ENCODE measurements at places on chromosomes 4 and X.
A peak's percentile ranks its signal among the peaks of the same experiment; 100 is the strongest.

- no peaks in the 10 kb centered on the region for H3K27me3 ChIP-seq
- no peak for DNase-seq
- H3K4me1 ChIP-seq: no peaks in the 10 kb centered on the region
- no peak overlapping the region for H3K27ac ChIP-seq
Measured at GRCh38 chrX:75303795-75304194, 29.9 kb downstream of the UPRT start.

DNA sequence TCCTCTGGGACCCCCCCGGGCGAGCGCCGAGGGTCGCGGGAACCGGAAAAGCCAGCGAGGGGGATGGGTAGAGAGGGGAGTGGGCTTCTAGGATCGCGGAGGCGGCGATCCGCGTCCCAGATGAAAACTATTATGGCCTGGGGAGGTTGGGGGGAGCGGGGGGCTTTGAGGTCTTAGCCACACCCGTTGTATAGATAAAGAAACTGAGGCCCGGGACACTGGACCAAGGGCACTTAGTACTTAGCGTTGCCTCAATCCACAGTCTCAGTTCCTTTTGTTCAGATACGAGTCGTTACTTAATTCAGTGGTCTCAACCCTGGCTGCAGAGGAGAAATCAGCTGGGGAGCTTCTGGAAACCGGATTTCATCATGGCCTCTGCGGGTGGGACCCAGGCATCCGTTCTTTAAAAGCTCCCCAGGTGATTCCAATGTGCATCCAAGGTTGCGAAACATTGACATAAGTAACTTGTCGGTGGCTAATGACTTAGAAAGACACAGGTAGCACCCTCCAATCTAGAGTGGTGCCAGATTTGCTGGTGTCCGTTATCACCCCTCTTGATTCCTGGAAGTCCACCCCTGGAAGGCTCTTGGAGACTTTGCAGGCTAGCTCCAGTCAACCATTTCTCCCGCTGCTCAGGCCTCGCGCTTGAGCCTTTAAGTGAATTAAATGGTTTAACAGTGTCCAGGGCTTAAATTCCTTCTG, 90.7 kb downstream of the GEMIN8 start:
- H3K27me3 ChIP-seq: peaks cover 14% of the 10 kb centered on the region
- H3K4me1 ChIP-seq: peaks cover 9% of the 10 kb centered on the region
- no peaks in the 10 kb centered on the region for H3K36me3 ChIP-seq
- H3K4me3 ChIP-seq: no peak overlapping the region
- no peak for DNase-seq

- peaks cover 6% of the 10 kb centered on the region for H3K4me1 ChIP-seq
- H3K27ac ChIP-seq: peak overlapping the region; percentile 84
- H3K27me3 ChIP-seq: no peaks in the 10 kb centered on the region
- DNase-seq: peak; percentile 75
Measured at GRCh38 chrX:23803931-23804381, 21.0 kb downstream of the SAT1 start.

DNA sequence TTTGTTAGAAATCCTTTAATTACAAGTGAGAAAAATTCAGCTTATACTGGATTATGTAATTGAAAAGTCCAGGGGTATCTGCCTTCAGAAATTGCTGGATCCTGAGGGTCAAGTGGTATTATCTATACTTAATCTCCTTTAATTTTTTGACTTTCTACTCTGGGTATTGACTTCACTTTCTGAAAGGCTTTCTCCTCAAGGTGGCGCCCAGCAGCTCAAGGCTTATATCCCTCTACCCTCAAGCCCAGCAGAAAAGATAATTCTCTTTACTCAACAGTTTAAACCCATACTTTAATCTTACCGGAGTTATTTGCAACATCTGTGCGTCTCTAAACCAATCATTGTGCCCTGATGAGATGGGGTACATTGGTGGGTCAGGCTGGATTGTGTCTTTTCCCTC, 129.5 kb downstream of the LARP7 start:
- peak; percentile 40 for DNase-seq
- H3K36me3 ChIP-seq: no peaks in the 10 kb centered on the region
- no peak overlapping the region for H3K4me3 ChIP-seq

DNA sequence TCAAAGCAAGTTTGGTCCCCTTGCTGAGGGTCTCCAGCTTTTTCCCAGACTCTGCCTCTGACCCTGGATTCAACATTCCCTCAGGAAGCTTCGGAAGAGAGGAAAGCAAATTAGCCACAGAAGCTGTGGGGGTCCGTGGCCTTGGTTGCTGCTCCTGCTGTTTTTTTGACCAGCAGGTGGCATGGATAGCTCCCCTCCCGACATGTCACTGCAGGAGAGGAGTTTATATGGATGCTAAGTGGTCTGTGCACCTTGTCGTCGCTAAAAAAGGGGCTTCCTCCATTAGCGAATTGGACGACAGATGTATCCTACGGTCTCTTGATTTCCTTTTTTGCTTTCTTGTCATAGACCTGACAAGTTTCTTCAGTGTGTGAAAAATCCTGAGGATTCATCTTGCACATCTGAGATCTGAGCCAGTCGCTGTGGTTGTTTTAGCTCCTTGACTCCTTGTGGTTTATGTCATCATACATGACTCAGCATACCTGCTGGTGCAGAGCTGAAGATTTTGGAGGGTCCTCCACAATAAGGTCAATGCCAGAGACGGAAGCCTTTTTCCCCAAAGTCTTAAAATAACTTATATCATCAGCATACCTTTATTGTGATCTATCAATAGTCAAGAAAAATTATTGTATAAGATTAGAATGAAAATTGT, 70.2 kb downstream of the CD38 start:
- DNase-seq: no peak
- H3K4me3 ChIP-seq: no peak overlapping the region
- no peak overlapping the region for H3K27ac ChIP-seq
- H3K27me3 ChIP-seq: peaks cover 7% of the 10 kb centered on the region
- H3K4me1 ChIP-seq: peaks cover 2% of the 10 kb centered on the region

- no peaks in the 10 kb centered on the region for H3K27me3 ChIP-seq
- peaks cover 7% of the 10 kb centered on the region for H3K4me1 ChIP-seq
- no peaks in the 10 kb centered on the region for H3K36me3 ChIP-seq
- H3K4me3 ChIP-seq: no peak overlapping the region
- no peak for DNase-seq
Measured at GRCh38 chr4:169815606-169816005, 57.9 kb upstream of the HPF1 start.

DNA sequence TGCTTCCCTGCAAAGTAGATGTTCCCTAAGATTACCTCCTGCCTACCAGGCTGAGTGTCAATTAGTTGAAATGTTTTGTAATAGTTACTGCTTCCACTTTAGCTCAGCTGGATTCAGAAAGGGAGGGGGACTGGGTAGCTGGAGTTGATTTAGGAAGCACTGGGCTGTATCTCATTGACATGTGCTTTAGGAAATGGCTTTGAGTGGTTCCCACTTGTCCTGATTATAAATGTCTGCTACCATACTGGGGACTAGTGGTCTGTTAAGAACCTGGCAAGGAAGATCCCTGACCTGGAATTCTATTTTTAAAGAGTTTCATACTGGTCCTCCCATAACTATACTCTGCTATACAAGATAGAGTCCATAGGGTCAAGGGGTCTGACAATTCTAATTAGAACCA, 363.9 kb upstream of the PPP1R2C start:
- H3K27ac ChIP-seq: no peak overlapping the region
- no peak overlapping the region for H3K4me3 ChIP-seq
- H3K27me3 ChIP-seq: no peaks in the 10 kb centered on the region
- no peaks in the 10 kb centered on the region for H3K36me3 ChIP-seq

- H3K27ac ChIP-seq: no peak overlapping the region
- peaks cover 7% of the 10 kb centered on the region for H3K36me3 ChIP-seq
- H3K4me3 ChIP-seq: no peak overlapping the region
- peaks cover 2% of the 10 kb centered on the region for H3K4me1 ChIP-seq
Measured at GRCh38 chr4:24810871-24811631, 15.7 kb downstream of the SOD3 start.

- no peak overlapping the region for H3K27ac ChIP-seq
- no peaks in the 10 kb centered on the region for H3K36me3 ChIP-seq
- DNase-seq: no peak
- no peaks in the 10 kb centered on the region for H3K4me1 ChIP-seq
- no peak overlapping the region for H3K4me3 ChIP-seq
Measured at GRCh38 chr4:57214654-57215411, 104.6 kb upstream of the IGFBP7 start.

DNA sequence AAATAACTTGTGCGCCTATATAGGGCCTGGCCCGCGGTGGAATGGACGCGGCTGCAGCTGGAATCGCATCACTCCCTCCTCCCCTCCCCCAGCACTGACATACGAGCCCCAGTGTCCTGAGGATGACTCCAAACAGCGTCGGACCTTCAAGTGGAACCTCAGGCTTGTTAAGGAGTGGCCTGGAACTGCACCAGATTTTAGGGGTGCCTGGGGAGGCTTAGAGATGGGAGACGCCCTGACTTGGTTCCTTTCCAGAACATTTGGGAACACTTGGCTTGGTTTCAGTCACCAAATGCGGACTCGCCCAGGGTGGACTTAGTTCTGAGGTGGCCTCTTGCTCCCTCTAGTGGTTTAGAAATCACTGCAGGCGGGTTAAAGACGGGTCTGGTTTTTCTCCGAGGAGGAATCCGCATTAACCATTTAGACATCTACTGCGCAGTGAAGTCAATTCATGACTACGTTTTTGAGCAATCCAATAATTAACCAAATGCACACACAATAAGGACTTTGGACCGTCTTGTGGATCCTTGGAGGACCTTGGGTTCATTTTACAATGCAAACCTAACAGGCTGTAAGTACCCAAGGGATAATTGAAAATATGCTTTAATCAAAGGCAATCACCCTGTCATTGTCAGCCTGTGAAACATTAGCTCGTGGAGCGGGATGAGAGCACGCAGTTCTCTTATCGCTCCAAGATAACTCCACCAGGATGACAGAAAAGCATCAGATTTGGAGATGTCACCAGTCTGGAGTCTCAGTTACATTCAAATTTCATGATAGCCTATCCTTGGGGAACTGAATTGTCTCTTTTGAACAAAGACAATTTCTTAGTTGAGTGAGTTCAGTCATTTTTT, 11.2 kb upstream of the PDGFRA start:
- H3K4me3 ChIP-seq: peak overlapping the region; percentile 15
- H3K4me1 ChIP-seq: peaks cover 3% of the 10 kb centered on the region
- peak; percentile 87 for DNase-seq
- H3K36me3 ChIP-seq: no peaks in the 10 kb centered on the region
- H3K27ac ChIP-seq: no peak overlapping the region

DNA sequence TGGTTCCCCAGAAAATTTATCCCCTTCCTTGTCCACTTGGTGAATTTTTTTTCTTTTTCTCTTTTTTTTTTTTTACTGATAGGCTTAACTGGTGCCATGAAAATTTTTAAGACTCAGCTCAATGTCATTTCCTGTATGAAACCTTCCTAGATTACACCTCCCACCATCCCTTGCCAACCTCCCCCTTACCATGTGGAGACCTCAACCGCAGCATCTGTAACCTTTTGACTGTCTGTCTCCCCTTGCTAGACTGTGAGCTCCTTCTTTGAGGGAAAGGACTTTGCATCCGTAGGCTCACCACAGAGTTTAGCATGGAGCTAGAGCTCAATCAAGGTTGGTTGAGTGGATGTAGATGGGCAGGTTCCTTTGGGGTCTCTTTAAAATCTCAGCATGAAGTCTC, 5.2 kb upstream of the PGRMC1 start:
- no peaks in the 10 kb centered on the region for H3K36me3 ChIP-seq
- peaks cover 4% of the 10 kb centered on the region for H3K4me1 ChIP-seq
- no peak overlapping the region for H3K27ac ChIP-seq
- DNase-seq: no peak
- no peak overlapping the region for H3K4me3 ChIP-seq
- no peaks in the 10 kb centered on the region for H3K27me3 ChIP-seq

GRCh38 chr4:138414202-138414601, 172.1 kb upstream of the SLC7A11 start:
- H3K4me3 ChIP-seq: no peak overlapping the region
- no peak for DNase-seq
- no peaks in the 10 kb centered on the region for H3K4me1 ChIP-seq

DNA sequence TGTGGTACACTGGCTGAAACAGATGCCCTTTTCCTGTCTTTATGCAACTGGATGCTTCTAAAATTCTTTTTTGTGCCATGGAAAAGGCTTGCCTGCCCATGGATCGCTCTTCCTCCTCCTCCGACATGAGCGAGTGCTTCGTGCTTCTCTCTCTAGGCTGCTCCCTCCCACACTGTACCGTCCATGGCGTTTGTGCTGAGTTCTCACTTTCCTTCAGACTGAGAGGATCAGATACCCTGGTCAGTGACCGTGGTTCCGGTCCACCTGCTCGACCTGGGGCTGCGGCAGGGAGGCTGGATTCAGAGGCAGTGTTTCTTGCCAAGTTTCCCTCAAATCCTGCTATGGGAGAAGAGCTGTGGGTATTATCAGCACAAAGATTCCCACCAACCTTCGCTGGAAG, 10.2 kb upstream of the CLDN24 start:
- H3K27ac ChIP-seq: no peak overlapping the region
- H3K4me1 ChIP-seq: peaks cover 9% of the 10 kb centered on the region
- no peaks in the 10 kb centered on the region for H3K27me3 ChIP-seq
- H3K36me3 ChIP-seq: no peaks in the 10 kb centered on the region
- DNase-seq: no peak

DNA sequence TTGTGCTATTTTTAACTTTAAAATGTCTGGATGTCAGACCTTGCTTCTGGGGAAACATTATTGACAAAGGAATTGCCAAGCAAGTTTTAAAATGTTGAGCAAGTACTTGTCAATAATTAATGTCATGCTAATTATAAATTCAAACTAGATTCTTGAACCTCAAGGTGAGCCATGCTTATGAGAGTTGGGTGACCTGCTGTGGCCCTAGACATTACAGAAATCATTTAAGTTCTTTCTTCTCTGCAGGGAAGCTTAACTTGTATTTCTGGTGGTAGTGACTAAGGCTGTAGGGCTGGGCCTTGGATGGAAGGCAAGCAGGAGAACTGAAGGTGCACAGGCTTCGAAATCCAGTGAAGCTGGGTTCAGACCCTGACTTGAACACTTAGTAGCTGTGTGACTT, 14.8 kb upstream of the UCHL1 start:
- DNase-seq: no peak
- H3K27me3 ChIP-seq: peaks cover 6% of the 10 kb centered on the region
- H3K27ac ChIP-seq: no peak overlapping the region
- no peaks in the 10 kb centered on the region for H3K4me1 ChIP-seq
- no peaks in the 10 kb centered on the region for H3K36me3 ChIP-seq

DNA sequence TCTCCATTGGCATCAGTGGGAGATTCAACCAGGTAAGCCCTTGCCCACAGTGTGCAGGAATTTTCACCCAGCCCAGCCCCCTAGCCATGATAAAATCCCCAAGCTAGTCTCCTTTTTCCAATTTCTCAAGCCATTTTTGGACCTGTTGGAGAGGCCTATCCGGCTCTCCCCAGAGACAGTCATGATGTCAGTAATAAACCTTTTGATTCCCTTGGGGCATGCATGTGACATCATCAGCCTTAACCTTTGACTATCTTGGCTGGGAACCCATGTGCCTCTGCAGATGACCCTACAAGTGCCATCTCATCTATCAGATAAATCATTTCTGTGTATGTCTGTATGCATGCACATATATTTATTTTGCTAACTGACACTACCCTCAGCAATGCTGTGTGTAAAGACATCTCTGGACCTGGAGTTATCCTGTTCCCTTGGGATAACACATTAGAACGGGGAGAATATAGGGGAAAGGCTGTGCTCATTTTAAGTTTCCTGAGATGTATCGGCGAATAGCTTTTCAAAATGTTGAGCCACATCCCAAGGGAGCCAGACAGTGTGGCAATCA, 51.0 kb downstream of the CYTL1 start:
- H3K36me3 ChIP-seq: no peaks in the 10 kb centered on the region
- DNase-seq: no peak
- no peaks in the 10 kb centered on the region for H3K4me1 ChIP-seq
- H3K4me3 ChIP-seq: no peak overlapping the region
